Epithelial cell of prostate (primary cell): ENCODE measurements at places on chromosomes 1 and 21.

DNA sequence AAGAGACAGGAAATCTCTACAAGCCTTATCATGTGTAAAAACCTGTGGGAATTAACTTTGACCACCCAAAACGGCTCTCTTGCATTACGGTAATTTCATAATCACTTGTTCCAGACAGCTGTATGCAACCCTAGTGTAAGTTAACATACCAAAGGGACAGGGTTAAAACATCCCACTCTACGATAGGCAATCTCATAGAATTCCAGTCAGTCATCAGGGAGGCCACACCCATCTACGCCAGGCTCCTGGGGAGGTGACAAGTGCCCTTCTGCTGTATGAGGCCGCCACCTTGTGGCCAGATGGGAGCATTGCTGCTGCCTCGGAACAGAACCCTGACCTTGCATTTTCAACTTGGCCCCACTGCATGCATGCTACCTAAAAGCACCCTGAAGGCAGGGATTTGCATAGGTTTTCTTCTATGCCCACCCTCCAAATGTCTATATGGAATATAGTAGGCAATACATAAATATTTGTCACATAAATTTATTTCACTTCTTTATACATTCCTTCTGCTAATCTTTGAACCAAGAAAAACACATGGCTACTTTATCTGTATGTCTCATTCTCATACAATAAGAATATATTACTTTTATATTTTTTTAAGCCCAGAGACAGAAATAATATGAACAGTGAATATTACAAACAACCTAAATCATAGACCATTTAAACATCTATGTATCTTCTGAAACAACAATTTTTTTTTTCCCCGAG lies 12.6 kb downstream of the HSF2BP start:
- peak; percentile 78 for DNase-seq

DNA sequence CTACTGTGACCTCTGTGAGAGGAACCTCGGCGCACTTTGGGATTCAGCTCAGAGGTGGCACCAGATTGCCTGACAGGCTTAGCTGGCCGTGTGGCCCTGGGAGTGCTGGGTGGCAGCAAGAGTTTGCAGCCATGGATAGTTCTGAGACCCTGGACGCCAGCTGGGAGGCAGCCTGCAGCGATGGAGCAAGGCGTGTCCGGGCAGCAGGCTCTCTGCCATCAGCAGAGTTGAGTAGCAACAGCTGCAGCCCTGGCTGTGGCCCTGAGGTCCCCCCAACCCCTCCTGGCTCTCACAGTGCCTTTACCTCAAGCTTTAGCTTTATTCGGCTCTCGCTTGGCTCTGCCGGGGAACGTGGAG lies 67.5 kb downstream of the DISC1 start:
- no peak for DNase-seq

DNA sequence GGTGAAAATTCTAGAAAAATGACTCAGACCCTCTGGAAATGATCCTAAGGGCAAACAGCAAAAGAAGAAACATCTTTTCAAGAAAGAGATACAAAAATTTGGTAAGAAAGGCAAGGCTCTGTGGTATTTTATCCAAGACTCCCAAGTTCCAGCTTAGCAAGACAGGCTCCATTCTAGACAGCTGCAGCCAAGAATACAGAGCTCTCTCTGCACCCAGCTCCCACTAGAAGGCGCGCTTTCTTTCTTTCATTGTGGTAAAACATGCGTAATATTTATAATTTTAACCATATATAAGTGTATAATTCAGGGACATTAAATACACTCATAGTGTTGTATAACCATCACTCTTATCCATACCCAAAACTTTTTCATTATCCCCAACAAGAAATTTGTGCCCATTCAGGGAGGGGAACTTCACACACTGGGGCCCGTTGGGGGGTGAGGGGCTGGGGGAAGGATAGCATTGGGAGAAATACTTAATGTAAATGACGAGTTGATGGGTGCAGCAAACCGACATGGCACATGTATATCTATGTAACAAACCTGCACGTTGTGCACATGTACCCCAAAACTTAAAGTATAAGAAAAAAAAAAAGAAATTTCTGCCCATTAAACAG lies 2.2 kb upstream of the HFM1 start:
- no peak for DNase-seq

GRCh38 chr21:40671716-40672115 lies 175.2 kb downstream of the DSCAM start:
- DNase-seq = no peak

GRCh38 chr1:204169858-204170257 lies 3.7 kb upstream of the REN start:
- no peak for DNase-seq

- DNase-seq = no peak
These were observed 9.1 kb upstream of the MTFR1L start for GRCh38 chr1:25810341-25811299.

- DNase-seq = peak; percentile 14
These were observed 101.2 kb upstream of the COL6A1 start for GRCh38 chr21:45880097-45881068.

GRCh38 chr1:113780374-113781146 lies 21.3 kb upstream of the PHTF1 start:
- DNase-seq = no peak

GRCh38 chr1:109764561-109765482 lies 1.1 kb upstream of the EPS8L3 start:
- no peak for DNase-seq

DNA sequence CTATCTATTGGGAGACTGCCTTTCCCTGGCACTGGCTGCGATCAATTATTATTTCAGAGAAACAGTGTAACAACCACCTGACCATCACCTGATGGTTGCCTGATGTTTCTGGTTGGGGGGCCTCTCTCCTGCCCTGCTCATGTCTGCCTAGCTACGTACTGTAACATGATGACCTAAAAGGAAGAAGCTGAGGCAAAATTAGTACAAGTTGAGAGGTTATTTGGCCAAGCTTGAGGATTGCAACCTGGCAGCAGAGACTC lies 58.3 kb downstream of the OLFML3 start:
- no peak for DNase-seq

DNA sequence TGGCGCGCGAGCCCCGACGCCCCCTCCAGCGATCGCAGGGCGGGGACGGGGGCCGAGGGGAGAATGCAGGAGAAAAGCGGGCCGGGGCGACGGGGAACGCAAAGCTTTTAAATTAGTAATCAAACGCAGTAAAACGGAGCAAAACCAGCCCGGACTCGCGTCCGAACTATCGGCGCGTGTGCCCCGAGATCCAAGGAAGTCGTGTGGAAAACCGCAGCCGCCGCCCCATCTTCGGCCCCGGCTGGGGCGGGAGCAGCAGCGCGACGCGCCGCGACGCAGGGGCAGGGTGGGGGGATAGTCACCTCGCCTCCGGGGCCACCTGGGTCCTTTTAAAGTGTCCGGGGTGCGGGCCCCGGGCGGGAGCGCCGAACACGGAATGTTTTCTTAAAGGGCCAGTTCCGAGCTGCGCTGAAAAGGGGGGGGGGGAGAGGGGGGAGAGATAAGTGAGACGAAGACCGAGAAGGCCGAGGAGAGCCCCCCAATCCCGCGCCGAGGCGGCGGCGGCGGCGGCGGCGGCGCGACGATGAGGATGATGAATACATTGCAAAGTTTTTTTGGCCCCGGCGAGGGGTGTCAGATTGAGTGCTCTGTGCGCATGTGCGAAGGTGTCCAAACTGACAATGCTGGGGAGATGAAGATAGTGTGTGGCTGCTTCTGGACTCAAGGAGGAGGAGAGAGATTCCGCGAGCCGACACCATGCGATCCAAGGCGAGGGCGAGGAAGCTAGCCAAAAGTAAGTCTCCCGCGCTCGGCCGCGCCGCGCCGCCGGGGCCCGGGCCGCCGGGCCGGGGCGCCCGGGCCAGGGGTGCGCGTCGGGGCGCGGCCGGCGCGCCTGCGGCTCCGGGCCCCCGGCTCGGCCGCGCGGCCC lies at the start of gene PRDM16:
Gene PRDM16 (plus strand): TSS at position 640 of the 868 bp plus-strand sequence. CDS start 57 bp downstream, at position 697.
- DNase-seq = no peak

GRCh38 chr1:190144650-190145049 lies 333.0 kb downstream of the BRINP3 start:
- DNase-seq = no peak

- no peak for DNase-seq
These were observed 18.5 kb downstream of the TP73 start for GRCh38 chr1:3670823-3671265.

DNA sequence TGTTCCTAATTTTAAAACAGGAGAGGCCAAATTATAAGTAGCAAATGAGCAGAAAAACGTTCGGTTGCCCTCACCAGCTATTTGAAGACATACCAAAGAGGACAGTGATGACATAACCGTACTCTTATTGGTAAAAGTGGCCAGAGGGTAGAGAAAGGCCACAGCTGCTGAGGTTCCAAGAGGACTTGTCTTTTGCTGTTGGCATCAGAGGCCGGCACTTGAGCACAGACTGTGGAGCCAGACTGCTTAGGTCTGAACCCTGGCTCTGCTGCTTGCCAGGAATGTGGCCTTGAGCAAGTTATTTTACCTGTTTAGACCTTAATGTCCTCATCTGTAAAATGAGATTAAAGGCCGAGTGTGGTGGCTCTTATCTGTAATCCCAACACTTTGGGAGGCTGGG lies 14.9 kb downstream of the ETV3L start:
- no peak for DNase-seq

DNA sequence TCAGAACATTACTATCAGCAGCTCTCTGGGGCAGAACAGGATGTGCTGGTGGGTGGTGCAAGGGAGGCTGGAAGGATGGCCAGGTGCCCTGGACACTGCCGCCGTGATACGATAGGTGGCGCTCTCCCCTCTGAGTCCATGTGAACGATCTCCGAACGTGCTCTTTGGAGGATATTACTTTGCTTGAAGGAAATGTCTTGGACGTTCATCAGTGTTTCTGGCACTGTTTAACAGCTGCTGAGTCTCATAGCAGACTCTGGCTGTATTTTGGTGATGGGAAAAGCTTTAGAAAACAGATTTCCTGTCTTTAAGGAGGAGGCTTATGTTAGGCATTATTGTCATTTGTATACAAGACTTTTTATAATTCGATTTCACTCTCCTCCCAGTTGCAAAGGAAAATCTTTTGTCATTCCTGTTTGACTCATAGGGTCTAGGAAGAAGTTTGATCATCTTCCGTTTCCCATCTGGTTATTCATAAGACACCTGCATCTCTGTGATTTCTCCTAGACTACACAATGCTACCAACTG lies 386.2 kb upstream of the ADGRL2 start:
- no peak for DNase-seq
